ENCODE measurements at places on chromosomes 1 and 21.
A peak's percentile ranks its signal among the peaks of the same experiment; 100 is the strongest.

GRCh38 chr1:180632326-180633056 is 669 bp downstream of the XPR1 start:
- peak; percentile 34 for DNase-seq

GRCh38 chr21:38661889-38662568 is 143.7 kb upstream of the ETS2 start:
- no peak for DNase-seq

GRCh38 chr1:82329226-82329625 is 528.5 kb downstream of the ADGRL2 start:
- no peak for DNase-seq

GRCh38 chr1:65955503-65955902 is 162.8 kb downstream of the PDE4B start:
- no peak for DNase-seq

GRCh38 chr1:227546598-227547309 is 16.6 kb upstream of the ZNF678 start:
- no peak for DNase-seq

DNA sequence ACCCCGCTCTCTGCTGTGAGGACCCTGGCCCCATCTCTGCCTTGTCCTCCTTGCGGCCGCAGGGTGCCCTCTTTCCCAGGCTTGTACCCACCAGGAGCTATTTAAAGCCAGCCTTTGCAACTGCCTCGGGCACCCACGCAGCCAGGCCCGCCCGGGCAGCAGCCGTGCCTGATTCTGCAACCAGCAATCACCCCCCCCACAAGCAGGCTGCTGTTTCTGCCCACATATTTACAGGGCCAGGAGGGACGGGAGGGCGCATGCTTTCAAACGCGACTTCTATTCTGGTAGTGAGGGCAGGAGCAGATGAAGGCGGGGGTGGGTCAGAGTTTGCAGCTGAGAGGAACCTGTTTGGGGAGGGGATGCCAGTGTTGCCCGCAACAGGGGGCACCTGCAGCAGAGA is 13.6 kb downstream of the GABRD start:
- DNase-seq: no peak

GRCh38 chr1:231694075-231694431 is 67.5 kb downstream of the DISC1 start:
- DNase-seq: no peak

- no peak for DNase-seq
Observed at GRCh38 chr1:46820560-46821060, 21.8 kb downstream of the CYP4B1 start.

DNA sequence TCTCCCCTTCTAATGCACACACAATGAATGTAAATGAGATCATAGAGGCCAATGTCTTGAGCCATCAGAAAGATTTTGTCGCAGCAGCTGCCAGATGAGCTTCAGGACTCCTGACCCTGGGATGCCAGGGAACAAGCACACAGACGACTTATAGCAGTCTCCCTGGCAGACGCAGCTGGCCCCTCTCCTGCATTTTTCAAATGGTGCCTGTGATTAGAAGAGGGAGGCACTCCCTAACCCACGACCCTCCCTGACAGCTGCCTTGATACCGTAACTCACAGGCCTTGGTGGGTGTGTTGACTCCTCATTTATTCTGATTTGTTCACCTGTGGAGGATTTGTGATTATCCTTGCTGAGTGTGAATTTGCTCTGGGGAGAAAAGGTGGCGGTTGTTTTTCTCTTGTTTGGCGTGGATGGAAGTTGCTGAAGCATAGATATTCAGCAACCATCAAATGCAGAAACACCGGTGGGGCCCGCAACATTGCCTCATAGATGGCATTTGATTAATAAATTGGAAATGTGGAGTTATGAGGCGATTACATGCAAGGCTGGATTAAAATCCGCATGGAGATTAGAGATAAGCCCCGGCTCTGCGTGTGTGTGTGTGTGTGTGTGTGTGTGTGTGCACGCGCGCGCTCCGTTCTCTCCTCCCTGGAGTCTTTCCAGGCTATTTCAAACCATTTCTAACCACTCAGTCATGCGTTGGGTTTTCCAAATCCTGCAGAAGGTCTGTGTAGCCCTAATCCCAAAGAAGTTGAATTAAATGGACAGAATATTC is 2.1 kb upstream of the RD3 start:
- DNase-seq: no peak

DNA sequence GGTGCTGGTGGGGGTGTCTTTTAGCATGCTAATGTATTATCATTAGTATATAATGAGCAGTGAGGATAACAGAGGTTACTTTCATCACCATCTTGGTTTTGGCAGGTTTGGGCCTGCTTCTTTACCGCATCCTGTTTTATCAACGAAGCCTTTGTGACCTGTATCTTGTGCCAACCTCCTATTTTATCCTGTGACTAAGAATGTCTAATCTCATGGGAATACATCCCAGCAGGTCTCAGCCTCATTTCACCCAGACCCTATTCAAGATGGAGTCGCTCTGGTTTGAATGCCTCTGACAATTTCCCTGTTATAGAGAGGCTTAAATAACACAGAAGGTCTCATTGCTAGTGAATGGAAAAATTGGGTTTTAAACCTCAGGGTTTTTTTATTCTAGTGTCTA is 300.8 kb upstream of the PROX1 start:
- DNase-seq: no peak

- no peak for DNase-seq
Observed at GRCh38 chr1:116487031-116487430, 83.8 kb downstream of the CD58 start.

DNA sequence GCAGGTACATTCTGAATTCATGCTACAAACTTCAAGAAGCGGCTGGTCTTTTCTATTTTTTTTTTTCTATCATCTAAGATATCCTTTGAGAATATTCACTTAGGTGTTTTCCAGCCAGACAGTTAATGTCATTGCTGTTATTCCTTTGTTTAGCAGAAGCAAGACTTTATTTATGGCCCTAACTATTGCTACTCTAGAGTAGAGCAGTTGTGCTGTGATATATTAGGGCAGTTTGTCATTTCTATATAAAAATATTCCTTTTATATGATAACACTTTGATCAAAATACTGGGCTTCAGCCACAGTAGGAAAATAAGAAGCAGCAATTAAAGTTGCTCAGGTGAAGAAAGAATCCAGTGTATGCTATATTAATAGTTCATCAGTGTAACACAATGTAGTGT is 959.3 kb downstream of the NCAM2 start:
- DNase-seq: no peak

GRCh38 chr1:219040291-219040690 is 133.4 kb upstream of the LYPLAL1 start:
- no peak for DNase-seq

DNA sequence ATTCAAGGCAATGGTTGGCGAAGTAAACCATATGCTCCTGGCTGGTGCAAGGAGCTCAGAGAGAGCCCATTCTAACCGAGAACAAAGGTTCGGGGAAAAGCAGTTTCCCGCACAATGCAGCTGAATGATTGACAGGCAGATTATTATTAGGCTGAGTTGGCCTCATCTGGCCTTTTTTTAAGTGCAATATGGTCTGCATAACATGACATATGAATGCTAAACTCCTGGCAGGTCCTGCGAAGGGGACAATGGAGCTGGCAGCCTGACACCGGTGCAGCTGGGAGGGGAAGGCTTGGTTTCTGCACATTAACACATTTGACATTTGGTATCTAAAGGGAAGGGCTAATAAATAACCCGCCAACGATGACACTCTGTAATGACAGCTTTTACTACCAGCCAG is 92.0 kb downstream of the MIS18A start:
- no peak for DNase-seq

- DNase-seq: no peak
Observed at GRCh38 chr1:191669629-191670028, 488.6 kb upstream of the RGS18 start.

GRCh38 chr21:28725396-28725795 is 267.3 kb downstream of the LTN1 start:
- DNase-seq: no peak

GRCh38 chr1:207925210-207925609 is 14.3 kb upstream of the CD34 start:
- DNase-seq: no peak

- no peak for DNase-seq
Observed at GRCh38 chr1:56811331-56811730, 7.9 kb downstream of the FYB2 start.

- DNase-seq: no peak
Observed at GRCh38 chr1:110873856-110874255, 908 bp downstream of the CD53 start.

DNA sequence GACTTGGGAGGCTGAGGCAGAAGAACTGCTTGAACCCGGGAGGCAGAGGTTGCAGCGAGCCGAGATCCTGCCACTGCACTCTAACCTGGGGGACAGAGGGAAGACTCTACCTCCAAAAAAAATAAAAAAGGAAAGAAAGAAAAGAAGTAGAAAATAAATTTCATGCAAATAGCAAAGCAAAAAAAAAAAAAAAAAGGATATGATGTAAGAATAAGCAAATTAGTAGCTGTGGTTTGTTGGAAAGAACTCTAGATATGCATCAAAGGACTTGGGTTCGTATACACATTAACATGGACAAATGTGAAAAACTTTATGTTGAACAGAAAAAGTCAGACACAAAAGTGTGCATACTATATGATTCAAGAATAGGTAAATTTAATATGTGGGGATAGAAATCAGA is 11.9 kb downstream of the WASF2 start:
- no peak for DNase-seq

- DNase-seq: no peak
Observed at GRCh38 chr1:228066416-228066815, 16.1 kb upstream of the ARF1 start.

DNA sequence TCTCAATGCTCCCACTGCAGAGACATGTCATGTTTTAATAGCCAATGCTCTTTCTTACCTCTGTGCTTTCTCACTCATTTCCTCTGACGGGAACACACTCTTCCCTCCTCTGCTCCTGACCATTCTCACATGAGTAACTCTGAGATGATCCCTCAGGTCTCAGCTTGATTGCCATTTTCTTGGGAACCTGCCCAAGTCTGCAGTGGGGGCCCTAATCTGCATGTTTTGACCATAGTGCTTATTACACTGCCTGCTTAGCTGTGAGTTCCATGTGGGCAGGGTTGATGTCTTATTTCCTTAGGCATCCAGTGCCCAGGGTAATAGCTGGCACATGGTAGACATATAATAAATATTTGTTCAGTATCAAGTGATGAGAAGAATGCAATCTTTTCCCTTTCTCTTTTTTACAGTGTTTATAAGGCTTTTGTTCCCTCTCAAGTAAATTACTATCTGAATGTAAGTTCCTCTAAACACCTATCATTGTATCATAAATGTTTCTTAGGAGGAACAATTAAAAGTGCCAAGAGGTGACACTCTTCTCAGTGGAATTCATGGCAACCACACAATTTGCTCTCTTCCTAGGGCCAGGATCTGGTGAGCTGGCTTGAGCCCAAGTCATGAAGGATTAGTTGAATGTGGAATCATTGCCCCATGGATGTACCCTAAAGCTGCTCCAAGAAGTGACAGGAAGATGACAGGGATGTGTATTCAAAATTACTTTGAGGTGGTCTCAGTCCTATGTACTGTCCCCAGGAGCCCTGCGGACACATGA is 485.4 kb upstream of the USP24 start:
- DNase-seq: no peak

DNA sequence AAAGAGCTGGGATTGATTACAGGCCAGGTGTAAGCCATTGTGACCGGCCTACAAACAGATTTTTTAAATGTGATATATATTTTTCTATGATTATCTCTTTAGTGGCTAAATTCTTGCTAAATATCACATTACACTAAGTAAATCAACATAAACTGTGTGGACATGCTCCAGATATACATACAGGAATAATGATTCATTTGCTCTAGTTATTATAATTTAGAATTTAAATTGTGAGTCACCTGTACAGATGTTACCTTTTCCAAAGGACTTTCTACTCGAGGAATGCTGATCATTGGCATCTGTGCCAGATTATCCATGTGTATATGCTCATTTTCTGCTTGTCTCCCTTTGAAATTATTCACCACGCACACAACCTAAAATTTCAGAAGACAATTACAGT is 90.1 kb downstream of the PLPPR5 start:
- no peak for DNase-seq

DNA sequence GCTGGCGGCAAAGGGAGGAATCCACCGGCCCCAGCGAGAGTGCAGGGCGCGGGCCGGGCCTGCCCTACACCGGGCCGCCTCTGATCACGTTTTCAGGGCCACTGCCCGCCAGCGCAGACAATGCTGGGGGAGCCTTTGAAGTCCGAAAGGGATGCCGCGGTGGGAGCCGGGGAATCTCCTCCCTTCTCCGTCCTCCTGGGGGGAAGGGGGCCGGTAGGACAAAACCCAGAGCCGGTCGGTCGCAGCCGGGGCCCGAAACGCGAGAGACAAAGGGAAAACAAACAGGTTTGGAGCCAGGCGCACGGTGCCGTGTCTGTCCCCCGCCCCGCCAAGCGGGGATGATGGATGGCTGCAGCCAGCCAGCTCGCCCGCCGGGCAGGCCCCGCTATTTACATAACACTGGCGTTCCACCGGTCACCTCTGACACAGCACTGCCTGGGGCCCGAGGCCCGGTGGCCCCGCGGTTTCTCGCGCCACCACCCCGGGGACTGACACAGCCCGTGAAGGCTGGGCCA is 92.0 kb downstream of the CASZ1 start:
- DNase-seq: no peak

DNA sequence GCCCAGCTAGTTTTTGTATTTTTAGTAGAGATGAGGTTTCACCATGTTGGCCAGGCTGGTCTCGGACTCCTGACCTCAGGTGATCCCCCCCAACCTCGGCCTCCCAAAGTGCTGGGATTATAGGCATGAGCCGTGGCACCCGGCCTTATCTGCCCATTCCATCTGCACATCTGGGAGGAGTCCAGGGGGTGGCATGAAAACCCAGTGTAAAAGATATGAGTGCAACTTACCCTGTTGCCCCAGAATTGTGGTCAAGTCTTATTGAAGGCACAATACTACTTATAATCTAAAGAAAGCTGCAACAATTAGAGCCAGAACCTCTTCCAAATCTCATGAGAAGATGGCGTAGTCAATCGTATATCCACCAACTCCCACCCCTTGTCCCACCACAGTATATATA is 18.4 kb downstream of the CTXND2 start:
- no peak for DNase-seq

DNA sequence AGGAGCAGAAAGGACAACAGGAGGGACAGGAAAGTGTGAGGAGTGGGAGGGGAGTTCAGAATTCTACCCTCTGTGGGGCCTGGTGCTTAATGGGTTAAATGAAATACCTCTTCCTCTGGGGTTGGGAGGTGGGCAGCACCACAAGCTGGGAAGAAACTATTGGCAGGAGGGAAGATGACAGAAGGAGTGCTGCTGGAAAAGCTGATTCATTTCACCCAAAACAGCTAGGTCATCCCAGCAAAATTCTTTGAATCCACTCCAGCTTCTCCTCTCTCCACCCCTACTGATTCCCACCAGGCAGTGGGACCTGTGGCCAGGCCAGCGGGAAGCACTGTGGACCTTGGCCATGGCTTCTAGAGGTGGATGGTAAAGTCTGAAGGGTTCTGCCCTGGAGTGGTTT is 12.8 kb downstream of the BCAN start:
- no peak for DNase-seq

Data from stimulated activated CD4-positive, alpha-beta T cell treated with anti-CD3 and anti-CD28 coated beads, Interleukin-15, amount 100 ng/mL, for 48 hours (primary cell).